ENCODE measurements at places on chromosomes 3 and 15. TPM values are rescaled to one million over a fixed set of nuclear protein-coding genes. Genes with fewer than 3 reads are reported as not detected.

DNA sequence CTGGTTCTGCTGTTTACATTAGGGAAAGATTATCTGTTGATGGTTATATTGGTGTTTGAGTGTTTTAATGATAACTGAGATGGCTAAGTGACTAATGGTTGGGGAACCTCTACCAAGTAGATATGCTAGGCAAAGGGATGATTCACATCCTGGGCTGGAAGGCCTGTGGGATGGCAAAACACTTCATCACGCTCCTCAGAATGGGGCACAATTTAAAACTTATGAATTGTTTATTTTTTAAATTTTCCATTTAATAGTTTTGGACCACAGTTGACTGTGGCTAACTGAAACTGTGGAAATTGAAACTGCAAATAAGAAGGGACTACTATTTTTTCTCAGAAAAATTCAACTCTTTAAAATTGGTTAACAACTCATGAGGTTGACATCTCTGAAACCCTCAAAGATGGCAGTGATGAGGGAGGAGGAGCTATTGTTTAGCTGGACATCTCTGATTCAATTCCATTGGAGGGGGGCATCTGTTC, 100.5 kb upstream of the ZBED2 start:
- ATAC-seq: no peak

DNA sequence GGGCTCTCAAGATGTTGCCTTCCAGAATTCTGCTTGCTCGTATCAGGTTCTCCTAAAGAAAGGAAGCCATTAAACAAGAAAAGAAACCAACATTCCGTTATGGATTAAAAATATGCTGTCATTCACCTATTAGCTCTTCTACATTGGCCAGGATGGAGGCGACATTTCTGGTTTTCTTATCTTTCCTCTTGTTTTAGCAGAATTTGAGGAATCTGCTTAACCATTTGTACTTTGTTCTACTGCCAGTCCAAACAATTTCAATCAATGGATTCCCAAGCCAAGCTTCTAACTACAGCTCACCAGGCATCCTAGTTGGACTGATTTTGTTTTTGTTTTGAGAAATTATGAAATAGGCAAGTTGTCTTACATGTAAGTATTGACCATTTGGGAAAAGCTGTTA, 164.6 kb upstream of the TSC22D2 start:
- ATAC-seq: no peak

GRCh38 chr3:166291186-166291955, 454.1 kb upstream of the BCHE start:
- ATAC-seq: no peak

GRCh38 chr3:151998744-151999143, 125.3 kb downstream of the SUCNR1 start:
- ATAC-seq: no peak

DNA sequence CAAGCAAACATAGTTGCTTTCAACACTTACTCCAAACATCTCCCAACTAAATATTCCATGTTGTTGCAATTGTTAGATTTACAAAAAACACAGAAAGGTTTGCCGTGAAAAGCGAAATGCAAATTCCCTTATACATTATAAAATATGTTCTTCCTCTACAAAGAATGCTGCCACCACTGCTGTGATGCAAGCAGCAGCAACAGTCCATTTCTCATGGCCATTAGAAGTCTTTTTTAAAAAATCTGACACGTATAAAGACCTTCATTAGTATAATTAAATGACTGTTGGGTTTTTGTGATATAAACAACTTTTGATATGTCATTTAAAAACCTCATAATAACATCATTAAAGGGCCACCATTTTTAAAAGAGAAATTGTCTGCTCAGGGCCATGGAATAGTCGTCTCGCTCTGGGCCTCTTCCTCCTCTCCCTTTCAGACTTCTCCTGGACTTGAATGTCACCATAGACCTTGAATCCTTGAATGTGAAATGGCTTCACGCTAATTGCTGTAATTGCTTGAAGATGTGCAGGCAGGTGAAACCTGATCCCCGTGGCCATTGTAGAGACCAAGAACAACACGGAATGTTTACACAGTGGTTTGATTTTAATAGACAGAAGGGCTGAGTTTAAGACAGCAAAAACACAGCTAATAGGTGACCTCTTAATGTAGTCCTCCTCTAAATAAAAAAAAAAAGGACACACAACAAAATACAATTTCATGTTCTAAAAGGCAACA, 450.4 kb downstream of the FOXP1 start:
- ATAC-seq: no peak

- no peak for ATAC-seq
Measured at GRCh38 chr3:53171827-53172505, 11.0 kb downstream of the PRKCD start.

DNA sequence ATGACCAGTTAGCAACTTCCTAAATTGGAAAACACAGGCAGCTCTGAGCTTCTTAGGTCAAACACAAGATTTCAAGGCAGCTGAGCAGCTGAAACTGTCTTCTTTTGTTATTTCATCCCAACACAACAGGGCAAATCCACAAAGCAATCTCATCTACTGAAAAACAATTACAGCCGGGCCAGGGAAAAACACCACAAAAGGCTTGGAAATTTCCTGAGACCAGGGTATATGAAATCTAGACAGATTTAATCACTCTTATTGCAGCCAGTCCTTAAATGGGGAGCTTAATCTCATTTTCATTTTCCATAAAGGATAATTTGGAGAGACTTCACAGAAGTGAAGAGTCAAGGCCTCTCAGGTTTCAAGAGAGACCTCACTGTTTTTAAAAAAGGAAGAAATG, 181.8 kb downstream of the SSR3 start:
- no peak for ATAC-seq

DNA sequence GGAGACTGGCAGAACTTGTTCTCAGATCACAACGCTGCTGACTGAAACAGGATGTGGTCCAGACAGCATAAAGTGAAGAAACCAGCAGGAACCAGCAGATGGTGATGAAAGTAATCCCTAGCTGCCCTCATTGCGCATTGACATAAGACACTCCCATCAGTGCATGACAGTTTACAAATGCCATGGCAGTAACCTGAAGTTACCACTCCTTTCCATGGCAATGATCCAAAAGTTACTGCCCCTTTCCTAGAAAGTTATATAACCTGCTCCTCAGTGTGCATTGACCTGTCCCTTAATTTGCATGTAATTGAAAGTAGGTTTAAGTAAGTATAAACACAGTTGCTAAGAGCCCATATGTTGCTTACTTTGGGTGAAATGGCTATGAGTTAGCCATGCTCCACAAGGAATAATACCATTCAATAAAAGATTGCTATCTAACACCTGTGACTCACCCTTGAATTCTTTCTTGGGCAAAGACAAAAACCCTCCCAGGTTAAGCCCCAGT, 149.1 kb upstream of the CD96 start:
- ATAC-seq: no peak

DNA sequence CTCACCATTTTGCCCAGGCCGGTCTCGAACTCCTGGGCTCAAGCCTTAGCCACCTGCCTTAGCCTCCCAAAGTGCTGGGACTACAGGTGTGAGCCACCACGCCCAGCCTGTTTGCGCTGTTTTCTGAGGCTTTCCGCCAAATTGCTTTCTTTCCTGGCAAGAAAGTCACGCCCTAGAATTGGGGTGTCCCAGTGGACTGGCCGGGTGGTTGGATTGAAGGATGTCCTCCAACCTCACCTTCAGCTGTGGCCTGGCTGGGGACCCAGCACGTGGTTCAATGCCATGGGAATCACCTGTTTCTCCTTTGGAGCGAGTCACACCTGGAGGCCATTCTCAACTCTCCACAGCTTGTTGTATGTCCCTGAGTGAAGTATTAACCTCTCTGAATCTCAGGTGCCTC, 5.8 kb upstream of the ANKDD1A start:
- no peak for ATAC-seq

- ATAC-seq: peak; percentile 54
Measured at GRCh38 chr15:62847900-62848489, 194.6 kb upstream of the TPM1 start.

DNA sequence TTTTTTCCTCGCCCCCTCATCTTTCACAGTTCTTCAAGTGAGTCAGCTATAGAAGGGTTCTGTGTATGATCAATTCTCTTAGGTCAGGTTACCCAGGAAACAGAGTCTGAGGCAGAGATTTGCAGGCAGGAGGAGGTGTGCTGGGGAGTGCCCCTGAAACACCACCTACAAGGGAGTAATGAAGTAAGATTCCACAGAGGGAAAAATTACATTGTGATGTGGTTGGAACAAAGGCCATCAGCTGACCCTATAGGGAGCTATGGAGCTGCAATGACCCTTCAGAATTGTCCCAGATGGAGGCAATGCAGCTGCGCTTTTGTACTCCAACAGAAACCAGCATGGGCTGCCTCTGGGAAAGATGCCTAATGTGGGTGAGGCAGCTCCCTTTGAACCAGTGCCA, 142.2 kb upstream of the CNTN3 start:
- ATAC-seq: no peak

DNA sequence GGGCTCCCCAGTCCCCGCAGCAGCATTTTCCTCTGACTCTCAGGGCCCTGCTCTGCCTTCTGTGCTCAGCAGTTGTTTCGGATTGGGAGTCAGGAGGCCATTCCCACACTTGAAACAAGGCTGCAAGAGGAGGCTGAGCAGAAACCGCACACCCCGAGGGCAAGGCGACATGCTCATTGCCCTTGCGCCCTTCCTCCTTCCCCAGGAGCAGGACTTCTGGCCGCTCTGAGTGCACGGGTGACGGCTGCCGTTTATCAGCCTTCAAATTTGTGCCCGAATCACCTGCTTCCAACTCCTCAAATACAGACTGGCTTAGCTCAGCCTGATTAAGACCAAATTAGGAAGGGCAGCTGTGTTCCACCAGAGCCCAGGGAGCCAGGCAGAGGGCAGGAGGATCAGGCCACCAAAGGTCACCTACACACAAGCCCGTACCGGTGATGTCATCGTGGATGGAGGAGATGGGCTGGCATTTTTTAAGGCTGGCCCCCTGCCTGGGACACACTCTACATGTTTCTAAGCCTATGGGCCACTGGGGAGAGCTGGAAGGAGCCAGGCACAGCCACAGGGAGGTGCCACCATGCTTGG, 38.1 kb downstream of the TM2D3 start:
- ATAC-seq: no peak

DNA sequence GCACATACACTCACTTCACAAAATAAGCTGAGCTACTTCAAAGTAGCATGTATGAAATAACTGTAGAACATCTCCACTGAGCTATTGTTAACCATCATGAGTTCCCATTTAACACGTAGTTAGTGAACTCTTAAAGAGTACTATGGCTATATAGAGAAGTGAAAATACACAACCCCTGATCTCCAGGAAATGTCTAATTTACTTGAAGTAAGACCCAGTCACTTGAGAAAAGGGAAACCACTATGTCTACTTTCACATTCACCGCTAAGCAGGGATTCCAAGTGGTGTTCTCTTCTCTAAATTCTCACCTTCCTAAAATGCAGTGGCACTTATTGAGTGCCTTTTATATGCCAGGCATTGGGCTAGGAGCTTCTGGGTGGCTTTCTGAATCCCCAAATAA, 35.0 kb upstream of the COLQ start:
- peak; percentile 34 for ATAC-seq

- no peak for ATAC-seq
Measured at GRCh38 chr3:12401208-12401607, 83.1 kb upstream of the TSEN2 start.

Gene BCHE
- 49.0 TPM for total RNA-seq

Gene RAD18
- 5.7 TPM for total RNA-seq

Gene P3H2
- total RNA-seq: 55.8 TPM

Gene AGBL1
- not detected for total RNA-seq
